ENCODE measurements at places on chromosomes 3 and 15. TPM values are rescaled to one million over a fixed set of nuclear protein-coding genes. Genes with fewer than 3 reads are reported as not detected.

GRCh38 chr3:177733233-177733632 is 536.0 kb upstream of the TBL1XR1 start:
- DNase-seq: no peak

- DNase-seq: peak; percentile 11
Measured at GRCh38 chr15:28983432-28984311, 97.9 kb downstream of the APBA2 start.

GRCh38 chr3:77541203-77541922 is 501.5 kb downstream of the ROBO2 start:
- no peak for DNase-seq

Gene GAP43
- 0.16 TPM for total RNA-seq

Gene SLC2A2
- total RNA-seq: not detected

Gene HHLA2
- not detected for total RNA-seq

Gene TRAIP
- total RNA-seq: 1.9 TPM

Gene FILIP1L
- 23.7 TPM for total RNA-seq
